ENCODE measurements at places on chromosomes 6 and 20.

DNA sequence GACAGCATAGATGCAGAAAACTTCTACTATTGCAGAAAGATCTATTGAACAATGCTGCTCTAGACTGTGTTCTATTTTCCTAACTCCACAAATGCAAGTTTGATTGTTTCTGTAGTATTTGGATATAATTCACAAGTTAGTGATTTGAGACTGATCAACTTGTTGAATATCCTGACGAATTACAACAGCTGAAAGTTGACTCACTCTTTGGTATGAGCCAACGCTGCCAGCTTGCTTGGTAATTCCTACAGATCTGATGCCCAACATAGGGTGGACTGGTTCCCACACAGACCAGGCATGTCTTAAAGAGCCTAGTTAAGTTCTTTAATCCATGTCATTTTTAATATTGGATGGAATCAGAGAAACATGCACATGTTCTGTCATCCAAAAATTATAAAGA lies 231.0 kb upstream of the RAB32 start:
- DNase-seq: no peak

DNA sequence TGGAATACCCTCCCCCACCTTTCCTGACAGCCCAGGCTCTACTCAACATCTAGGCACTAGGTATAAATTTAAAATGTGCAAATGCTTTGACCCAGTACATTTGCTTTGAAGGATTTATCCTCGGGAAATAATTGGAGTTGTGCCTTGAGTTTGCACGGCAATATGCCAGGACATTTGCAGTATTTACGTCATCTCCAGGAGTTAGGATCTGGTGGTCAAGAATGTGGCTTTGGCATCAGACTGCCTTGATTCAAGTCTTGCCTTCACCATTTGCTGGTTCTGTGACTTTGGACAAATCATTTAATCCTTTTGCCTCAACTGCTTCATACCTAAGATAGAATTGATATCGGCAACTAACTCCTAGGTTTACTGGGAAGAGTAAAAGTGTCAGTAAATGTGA lies 169.6 kb downstream of the PLCB1 start:
- no peak for DNase-seq

DNA sequence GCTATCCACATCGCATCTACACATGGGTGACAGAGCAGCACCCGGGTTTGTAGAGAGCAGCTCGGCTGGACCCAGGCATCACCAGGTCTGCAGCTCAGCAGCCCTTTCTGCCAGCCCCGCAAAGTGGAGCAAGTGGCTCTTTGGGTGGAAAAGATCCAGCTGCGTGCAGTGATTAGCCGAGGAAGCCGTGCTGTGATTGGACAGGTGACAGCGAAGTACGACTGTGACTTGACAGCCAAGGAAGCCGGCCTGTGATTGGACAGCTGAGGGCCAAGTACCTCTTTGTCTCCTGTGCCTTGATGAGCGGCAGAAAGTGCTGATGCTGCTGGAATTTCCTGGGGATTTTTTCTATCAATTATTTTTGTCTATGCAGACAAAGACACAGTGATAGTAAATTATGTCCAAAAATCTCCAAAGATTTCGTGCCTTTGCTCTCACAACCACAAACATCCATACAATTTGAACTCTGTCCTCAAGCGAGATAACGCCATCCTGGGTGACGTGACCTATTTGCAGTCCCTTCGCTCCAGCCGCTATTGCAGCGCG lies 62.3 kb upstream of the GPR31 start:
- DNase-seq: no peak

- DNase-seq: no peak
These were observed 7.3 kb upstream of the DOK5 start for GRCh38 chr20:54468082-54468481.

DNA sequence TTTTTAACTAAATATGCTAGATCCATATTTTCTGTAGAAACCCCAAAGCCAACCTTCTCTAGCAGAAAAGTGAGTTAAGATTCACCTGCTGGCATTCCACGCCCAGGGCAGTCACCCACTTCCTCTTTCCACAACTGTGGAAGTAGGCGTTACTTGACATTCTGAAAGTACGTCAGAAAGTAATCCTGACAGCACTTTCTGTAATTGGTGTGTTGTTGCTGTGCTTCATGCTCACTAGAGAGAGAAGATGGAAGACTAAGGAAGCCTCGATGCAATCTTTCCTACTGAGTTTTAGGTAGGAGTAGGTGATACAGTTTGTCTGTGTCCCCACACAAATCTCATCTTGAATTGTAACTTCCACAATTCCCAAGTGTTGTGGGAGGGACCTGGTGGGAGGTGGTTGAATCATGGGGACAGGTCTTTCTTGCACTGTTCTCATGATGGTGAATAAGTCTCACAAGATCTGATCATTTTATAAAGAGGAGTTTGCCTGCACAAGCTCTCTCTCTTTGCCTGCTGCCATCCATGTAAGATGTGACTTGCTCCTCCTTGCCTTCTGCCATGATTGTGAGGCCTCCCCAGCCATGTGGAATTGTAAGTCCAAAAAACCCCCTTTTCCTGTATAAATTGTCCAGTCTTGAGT lies 101.1 kb downstream of the MAP3K7 start:
- DNase-seq: peak; percentile 29

GRCh38 chr6:127343809-127344659 lies 625 bp upstream of the ECHDC1 start:
- DNase-seq: peak; percentile 23

DNA sequence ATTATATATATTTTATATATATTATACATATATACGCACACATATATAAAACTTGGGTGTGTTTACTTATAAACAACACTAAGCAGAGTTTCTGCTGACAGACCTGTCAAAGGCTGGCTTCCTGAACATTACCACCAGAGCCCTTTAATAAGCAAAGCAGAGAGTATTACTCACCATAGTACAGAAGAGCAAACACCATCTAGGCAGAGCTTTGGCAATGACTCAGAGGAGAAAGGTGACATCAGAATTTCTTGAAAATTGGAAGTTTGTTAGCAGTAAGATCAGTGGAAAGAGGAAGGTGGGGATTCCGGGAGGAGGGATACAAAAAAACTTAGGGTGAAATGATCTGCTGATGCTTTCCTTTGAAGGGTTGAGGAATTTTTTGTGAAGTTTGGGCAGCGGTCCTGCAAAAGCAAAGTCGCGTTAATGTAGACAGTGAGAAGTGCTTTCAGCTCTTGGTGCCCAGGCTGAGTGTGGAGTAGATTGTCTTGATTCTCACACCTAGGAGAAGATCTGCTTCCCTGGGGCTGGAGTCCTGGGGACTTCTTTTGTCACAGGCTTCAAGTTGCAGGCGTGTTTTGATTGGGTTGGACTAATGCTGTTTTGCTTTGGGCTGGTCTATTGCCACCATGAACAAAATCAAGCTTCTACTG lies 109.6 kb upstream of the BACH2 start:
- DNase-seq: peak; percentile 68
